ENCODE measurements at places on chromosomes 3 and 15.
A peak's percentile ranks its signal among the peaks of the same experiment; 100 is the strongest.

DNA sequence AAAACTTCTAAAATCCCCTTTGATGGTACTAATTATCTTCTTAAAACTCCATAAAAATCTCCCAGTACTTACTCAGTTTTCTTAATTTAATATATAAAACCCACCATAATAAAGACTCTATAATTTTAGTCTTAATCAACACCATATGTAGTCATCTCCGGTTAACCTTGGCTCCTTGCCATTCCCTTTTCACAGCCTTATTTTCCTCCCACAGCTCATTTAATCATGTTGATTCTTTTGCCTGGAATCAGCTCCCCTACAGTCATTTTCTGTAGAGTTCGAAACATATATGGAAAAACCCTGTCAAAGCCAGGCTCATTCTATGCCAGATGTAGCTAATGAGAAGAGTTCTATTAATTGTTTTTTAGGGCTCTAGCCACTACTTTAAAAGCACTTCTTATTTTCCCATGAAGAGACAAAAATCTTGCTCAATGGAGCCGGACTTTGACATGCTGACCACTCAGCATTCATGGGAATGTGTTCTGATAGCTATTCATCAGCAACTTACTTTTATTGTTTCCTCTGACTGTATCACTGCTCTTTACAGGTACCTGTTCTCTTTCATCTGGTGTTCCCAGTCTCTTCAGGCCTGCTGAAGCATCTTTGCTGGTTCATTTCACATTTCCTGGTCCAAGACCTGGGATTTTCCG, 573.4 kb downstream of the NAALADL2 start:
- no peak for DNase-seq

DNA sequence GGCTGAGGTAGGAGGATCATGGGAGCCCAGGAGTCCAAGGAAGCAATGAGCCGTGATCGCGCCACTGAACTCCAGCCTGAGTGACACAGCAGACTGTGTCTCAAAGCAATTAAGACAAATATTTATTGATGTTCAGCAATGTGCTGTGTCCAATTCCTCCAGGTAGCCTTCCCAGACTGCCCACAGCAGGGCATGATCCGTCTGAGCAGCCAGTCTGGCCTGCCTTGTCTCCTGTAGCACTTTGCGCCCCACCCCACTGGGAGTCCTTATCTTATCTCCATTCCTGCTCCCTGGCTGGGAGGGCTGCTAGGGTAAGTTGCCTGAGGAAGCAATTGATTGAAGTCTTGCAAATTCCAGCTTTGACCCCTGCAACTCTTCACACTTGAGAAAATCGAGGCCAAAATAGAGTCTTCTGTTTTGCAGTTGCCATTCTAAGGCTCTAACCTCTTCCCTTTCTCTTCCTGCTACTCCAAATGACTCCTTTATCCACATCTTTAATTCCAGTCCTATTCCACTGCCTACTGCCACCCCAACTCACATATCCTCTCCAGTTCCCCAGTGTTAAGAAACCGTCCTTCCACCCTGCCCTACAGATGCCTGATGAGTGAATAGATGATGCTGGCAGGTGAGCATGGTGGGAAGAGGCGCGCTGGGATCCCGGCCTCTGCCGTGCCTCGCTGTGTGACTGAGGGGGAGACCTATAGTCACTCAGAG, 26.9 kb upstream of the LCTL start:
- no peak for DNase-seq

- no peak for DNase-seq
These were observed 219.4 kb downstream of the MEIS2 start for GRCh38 chr15:36880913-36881460.

DNA sequence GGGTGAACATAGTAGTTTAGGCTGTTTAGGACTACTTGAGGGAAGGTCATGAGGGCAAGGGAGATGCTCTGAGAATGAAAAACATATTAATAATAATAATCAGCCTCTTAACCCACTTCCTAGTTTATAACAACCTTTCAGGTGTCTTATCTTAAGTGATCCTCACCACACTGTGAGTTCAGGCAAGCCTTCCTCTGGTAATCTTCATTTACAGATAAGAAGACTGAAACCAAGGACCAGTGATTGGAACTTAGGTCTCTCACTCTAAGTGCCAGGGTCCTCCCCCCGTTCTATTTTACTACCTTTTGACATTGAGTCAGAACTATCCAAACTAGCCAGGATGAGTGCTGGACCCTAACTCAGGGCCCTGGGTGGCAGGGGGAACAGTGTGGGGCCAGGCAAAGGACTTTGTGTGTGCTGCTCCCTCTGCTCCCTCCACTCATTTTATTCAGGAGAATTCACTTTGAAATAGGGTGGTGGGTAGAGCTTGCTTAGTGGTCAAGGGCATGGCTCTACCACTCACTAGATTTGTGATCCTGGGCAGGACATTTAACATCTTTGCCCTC, 5.7 kb downstream of the NUTM1 start:
- DNase-seq: no peak

GRCh38 chr3:175349168-175349567, 490.0 kb downstream of the NAALADL2 start:
- DNase-seq: no peak

- no peak for DNase-seq
These were observed 15.5 kb downstream of the TBC1D2B start for GRCh38 chr15:78061963-78062427.

DNA sequence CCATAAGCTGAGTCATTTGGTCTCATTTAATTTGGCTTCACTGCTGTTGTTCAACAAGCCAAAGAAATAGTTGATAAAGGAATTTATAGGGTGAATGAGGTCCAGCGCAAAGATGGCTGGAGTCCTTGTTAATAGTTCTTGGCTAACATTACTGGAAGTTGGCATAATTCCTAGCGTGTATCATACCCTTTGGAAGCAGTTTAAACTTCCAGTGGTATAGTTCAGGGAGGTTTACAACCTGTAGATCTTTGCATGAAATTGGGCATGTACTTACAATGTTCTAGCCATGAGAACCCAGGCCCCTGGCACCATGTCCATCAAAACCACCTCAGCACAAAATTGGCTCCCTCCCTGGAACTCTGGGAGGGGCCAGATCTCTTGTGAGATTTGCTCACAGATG, 380.8 kb downstream of the LRTM1 start:
- DNase-seq: no peak

- DNase-seq: no peak
These were observed 34.9 kb downstream of the DCLK3 start for GRCh38 chr3:36729204-36730056.

- DNase-seq: no peak
These were observed 619.0 kb downstream of the TBL1XR1 start for GRCh38 chr3:176578316-176578715.

GRCh38 chr3:69080233-69080920, at the start of gene UBA3:
Gene UBA3 (minus strand): TSS chr3:69080365. CDS start chr3:69080353, 12 bp downstream.
- DNase-seq: peak; percentile 90

DNA sequence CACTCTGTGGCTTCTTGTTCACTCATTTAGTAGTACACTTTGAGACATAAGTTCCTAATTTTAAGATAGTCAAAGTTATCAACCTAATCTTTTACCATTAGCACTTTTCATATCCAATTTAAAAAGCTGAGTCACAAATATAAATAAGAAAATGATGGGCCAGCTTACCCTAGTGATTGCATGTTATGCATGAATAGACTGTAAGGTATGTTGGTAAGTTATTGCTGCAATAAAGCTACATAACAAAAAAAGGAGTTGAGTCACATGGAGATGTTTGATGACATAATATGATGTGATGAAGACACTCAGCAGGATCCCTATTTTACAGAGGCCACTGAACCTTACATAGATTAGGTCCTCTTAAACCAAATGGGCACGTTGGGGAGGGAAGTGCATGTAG, 161.3 kb downstream of the OCA2 start:
- DNase-seq: no peak

GRCh38 chr3:5302661-5303060, 115.2 kb downstream of the EDEM1 start:
- DNase-seq: no peak

DNA sequence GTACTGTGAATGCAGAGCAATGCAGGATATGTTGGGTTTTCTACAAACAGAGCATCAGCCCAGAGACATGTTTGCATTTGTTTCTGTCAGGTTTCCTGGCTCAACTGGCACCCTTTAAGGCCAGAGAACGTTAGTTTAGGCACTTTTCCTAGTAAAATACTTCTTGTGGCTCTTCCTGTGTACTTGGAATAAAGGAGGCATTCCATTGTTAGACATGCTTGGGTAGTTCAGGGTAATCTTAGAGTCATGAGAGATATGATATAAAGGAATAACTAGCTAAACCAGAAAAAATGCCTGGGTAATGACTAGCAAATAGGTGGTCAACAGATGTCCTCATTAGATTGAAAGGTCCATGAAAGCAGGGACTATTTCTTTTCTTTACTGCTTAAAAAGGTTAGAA, 60.4 kb upstream of the RBM5 start:
- DNase-seq: no peak

DNA sequence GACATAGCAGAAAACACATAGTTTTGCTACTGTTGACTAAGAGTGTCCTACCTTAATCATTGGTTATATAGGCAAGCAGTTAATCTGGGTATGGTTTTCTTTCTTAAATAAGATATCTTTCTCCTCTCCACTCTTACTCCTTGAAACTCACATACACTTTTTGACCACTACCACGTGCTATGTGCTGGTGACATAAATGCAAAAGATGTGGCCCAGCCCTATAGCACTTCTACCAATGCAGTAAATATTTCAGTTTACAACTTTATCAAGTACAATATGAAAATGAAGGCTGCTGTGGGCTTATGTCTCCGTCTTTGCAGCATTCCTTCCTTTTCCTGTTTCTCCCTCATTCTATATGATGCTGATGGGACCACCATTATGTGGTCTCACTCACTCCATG, 410.2 kb upstream of the CFAP20DC start:
- no peak for DNase-seq

DNA sequence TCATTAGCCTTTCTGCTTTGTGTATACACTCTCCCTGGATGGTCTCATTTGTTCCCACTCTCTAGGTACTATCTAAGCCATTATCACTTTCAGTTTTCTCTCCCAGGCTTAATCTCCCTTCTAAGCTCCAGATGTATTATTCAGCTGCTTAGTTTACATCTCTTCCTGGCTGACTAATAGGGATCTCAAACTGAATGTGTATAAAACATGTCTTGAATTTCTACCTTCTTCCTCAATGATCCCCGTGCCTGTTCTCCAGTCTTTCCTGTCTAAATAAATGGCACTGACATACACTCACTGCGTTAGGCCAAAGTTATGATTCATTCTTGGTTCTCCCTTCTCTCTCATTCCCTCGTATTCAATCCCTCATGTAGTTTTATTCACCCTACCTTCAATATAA, 127.3 kb downstream of the NR2F2 start:
- DNase-seq: no peak

DNA sequence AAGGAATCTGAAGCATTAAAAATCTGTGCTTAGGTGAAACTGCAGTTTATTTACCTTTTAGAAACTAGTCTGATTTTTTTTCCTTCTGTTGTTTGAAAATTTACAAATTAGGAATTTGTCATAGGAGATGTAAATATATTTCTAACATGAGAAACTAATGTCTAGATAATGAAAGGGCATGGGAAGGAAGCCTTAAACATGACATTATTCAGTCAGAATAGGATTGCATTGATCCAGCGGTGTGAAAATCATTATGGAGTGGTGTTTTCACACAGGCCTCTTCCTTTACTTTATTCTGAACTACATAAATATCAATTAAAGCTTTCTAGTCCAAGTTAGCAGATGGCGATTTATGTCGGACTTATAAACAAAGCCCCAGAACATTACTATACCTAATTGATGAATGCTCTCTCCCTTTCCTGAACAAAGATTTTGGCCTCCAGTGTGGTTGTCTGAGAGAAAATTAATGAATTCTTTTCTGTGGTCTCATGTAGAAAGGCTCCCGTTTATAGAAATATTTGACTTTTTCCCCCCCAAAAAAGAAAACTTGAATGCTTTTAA, 37.9 kb downstream of the FNDC3B start:
- no peak for DNase-seq

DNA sequence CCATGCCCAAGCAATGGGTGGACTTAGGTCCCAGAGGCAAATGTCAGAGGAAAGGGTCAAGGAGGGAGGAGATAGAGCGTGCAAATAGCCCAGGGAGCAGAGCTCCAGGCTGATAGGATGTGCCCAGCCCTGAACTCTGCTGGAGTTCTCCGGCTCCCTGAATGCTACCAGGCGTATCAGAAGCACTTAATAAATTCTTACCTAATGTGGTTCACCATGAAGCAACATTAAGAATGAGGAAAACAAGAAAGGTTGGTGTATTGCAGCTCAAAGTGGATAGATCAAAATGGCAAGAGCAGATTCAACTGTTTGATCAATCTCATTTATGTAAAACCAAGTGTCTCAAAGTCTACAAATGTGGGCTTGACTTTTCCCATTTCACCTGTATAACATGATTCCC, 38.3 kb downstream of the PXYLP1 start:
- DNase-seq: no peak

- DNase-seq: no peak
These were observed 180.3 kb upstream of the TSC22D2 start for GRCh38 chr3:150227839-150228238.

- DNase-seq: no peak
These were observed 435.5 kb upstream of the TPM1 start for GRCh38 chr15:62607114-62607462.

DNA sequence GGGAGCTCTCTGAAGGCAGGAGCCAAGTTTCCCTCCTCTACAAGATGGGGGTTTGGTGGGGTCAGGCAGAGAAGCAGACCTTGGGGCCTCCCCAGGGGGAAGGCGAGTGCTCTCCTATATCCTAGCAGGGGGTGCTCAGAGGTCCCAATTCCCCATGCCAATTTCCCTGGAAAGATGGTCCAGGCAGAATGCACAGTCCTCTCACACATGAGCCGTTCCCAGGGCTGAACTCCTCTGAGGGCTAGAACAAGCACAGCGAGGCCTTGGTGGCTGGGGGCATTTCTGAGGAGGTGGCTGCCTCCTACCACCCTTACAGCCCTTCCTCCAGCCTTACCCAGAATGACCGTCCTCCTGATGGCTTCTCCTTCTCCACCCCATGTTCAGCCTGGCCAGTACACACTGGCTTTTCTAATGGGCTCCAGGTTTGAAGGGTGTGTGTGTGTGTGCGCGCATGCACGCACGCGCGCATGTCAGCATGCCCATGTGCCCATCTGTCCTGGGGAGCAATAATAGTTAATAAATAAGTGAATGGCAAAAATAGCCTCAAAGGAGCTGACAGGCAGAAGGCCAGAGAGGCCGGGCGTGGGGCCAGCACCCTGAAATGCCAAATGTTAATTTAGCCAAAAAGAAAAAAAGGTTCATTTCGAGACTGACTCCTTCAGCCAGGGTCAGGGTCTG, 24.4 kb downstream of the ADCY5 start:
- no peak for DNase-seq

DNA sequence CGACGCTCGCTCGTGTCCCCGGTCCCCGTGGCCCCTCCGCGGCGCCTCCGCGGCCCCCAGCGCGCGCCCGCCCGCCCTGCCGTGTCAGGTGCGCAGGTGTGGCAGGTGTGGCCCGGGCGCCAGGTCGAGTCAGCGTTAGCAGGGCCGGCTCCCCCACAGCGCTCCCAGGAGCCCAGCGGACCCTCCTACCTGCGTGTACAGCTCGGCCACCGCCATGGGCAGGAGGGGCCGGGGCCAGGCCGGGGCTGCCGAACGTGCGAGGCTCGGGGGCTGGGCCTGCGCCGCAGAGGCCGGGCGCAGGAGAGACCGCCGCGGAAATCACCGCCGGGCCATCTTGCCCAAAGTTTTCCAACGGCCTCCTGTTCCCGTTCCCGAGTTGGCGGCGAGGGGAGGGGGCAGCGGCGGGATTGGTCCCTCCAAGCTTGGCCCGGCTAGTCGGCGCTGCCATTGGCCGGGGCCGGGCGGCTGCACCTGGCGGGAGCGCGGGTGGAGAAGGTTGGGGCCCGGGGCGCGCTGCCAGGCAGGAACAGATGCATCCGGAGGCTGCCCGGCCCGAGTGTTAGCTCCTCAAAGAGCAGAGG, at the start of gene MYO5C:
TSS of gene MYO5C (minus strand) at position 384 of the 581 bp plus-strand sequence. CDS start at position 216, 168 bp downstream.
- DNase-seq: no peak

GRCh38 chr15:88187195-88187594, 69.3 kb downstream of the NTRK3 start:
- no peak for DNase-seq
